ENCODE measurements at places on chromosomes 7 and 10. TPM values are rescaled to one million over a fixed set of nuclear protein-coding genes. Genes with fewer than 3 reads are reported as not detected.

DNA sequence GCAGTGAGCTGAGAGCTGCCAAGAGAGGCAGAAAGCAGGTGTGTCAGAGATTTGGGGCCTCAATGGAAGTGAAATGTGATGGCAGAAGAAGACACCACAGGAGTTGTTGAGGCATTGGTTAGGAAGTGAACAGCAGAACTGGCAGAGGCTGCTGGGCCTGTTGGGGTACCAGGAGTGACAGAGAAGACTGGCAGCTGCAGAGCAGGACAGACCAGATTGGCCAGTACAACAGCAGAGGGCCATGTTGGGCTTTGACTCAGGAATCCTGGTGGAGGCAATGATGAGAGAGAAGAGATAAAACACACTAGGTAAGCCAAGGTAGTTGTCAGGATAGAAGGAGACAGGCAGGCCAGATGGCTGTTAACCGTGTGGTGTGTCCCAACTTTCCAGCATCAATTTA, 19.9 kb upstream of the HERPUD2 start:
- no peak overlapping the region for H3K4me3 ChIP-seq
- no peak for DNase-seq
- H3K4me1 ChIP-seq, result peaks cover 12% of the 10 kb centered on the region
- H3K27me3 ChIP-seq, result no peaks in the 10 kb centered on the region
- H3K27ac ChIP-seq, result no peak overlapping the region

DNA sequence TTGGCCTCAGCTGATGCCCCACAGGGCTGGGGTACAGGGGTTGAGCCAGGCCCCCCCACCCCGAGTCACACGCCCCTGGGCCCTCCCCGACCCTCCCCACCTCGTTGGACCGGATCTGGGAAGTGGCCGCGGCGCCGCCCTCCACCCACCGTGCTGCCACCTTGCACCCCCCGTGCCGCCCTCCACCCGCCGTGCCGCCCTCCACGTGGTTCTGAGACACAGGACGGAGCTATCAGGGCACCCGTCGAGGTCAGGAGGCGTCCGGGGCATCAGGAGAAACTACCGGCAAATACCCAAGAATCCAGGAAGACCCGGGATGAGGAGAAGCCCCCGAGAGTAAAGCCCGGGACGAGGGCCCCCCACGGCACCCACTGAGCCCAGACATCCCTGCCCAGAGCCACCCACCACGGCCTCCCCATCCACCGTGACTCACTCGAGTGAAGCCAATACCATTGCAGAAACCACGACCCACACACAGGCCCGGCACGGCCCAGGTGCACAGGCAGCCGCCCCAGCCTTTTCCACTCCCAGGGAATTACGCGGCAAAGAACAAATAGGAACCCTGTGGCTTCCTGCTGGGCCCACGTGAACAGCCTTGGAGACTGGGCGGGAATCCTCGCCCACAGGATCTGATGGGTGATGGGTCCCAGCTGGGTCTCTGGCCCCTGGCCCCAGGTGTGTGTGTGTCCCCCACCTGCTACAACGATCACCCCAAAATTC, 34.0 kb downstream of the ADAP1 start:
- H3K27me3 ChIP-seq, result peaks cover 11% of the 10 kb centered on the region
- H3K4me3 ChIP-seq, result no peak overlapping the region
- no peak overlapping the region for H3K27ac ChIP-seq
- peak; percentile 58 for DNase-seq
- no peaks in the 10 kb centered on the region for H3K36me3 ChIP-seq

Gene AQP1
- 139 TPM for total RNA-seq

- H3K27ac ChIP-seq, result no peak overlapping the region
- no peak for DNase-seq
- no peaks in the 10 kb centered on the region for H3K27me3 ChIP-seq
- no peaks in the 10 kb centered on the region for H3K36me3 ChIP-seq
- H3K4me3 ChIP-seq, result no peak overlapping the region
Measured at GRCh38 chr7:127770885-127771284, 118.9 kb downstream of the SND1 start.

Gene NACAD
- 0.76 TPM for total RNA-seq

Measured in suprapubic skin (tissue), 4 donors.